ENCODE measurements at places on chromosomes 2 and 18.

- no peak for DNase-seq
Measured at GRCh38 chr18:77038182-77038858, 94.3 kb downstream of the MBP start.

DNA sequence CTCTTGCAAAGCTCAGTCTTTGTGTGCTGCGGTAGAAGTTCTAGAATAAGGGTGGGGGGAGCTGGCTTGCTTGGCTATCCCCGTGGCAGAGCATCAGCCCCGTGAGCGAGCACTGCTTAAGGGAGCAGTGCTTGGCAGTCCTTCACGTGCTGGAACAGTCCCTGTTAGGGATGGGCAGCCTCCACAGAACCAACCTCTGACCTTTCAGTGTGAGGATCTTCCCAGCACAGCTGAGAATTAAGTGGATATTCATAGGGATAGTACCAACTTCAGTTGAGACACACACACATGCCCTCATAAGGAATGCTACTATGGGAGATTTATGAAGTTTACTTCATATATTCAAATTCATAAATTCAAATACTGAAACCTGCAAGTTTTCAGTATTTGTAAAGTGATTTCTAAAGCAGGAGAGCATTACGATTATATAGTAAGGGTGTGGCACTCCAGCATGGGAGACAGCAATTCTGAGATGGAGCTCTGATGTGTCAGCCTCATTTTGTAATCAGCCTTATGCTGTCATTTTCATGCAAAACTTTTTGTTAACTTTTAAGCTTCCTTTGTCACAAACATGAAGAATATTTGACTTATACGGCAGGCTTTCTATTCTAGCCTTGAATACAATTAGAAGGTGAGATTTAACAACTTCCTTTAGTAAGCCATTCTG, 39.5 kb downstream of the ATP9B start:
- DNase-seq, result no peak

- no peak for DNase-seq
Measured at GRCh38 chr18:25234322-25234639, 117.7 kb downstream of the ZNF521 start.

- DNase-seq, result no peak
Measured at GRCh38 chr2:239396881-239397681, 3.7 kb downstream of the HDAC4 start.

DNA sequence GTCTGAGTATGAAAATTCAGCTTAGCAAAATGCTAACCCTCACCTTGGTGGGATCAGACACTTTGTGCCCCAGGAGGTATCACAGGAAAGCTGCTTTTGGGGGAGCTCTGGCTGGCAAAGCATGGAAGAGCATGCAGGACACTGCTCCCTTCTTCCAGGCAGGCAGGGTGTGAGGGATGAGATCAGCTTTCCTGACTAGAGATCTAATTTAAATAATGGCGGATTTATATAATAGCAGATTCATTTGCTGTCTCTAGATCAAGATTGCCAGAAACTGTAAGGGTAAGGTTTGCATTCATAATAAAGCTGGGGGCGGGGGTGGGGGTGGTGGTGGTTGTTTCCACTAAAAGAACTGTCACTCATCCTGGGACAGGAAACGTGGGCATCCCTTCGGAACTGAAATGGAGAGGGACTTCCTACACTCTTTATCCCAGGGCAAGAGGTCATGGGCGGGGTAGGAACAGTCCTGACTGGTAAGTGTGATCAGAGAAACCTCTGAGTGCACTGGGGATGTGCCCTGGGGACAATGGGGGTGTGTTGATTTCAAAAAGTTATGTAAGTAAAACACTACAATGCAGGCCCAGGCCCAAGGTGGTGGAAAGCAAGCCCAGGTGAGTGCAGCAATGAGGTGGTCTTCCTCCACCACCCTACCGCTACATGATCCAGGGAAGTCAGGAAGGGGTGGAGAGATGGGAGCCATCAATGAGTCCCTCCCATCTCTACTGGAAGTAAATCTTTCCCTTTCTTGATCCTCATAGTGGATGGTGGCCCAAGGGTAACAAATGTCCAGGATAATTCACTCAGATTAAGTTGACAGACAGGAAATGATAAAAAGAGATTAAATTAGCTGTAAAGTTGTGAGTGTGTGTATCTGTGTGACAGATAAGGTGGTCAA, 171.4 kb upstream of the SERPINE2 start:
- DNase-seq, result no peak

DNA sequence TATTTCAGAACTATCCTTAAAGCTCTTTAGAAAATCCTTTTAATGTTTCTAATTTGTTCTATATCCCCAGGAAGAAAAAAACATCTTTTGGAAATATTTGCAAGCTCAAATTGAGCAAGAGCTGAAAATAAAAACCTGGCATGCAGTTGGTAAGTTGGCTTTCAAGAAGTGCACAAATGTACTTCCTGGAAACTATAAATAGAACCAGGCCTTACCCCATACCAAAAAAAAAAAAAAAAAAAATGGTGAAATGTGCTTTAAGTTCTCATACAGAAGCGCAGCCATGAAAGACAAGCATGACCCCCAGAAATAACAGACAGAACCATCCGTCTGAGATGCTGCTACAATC, 178.5 kb downstream of the HDAC4 start:
- DNase-seq, result no peak

DNA sequence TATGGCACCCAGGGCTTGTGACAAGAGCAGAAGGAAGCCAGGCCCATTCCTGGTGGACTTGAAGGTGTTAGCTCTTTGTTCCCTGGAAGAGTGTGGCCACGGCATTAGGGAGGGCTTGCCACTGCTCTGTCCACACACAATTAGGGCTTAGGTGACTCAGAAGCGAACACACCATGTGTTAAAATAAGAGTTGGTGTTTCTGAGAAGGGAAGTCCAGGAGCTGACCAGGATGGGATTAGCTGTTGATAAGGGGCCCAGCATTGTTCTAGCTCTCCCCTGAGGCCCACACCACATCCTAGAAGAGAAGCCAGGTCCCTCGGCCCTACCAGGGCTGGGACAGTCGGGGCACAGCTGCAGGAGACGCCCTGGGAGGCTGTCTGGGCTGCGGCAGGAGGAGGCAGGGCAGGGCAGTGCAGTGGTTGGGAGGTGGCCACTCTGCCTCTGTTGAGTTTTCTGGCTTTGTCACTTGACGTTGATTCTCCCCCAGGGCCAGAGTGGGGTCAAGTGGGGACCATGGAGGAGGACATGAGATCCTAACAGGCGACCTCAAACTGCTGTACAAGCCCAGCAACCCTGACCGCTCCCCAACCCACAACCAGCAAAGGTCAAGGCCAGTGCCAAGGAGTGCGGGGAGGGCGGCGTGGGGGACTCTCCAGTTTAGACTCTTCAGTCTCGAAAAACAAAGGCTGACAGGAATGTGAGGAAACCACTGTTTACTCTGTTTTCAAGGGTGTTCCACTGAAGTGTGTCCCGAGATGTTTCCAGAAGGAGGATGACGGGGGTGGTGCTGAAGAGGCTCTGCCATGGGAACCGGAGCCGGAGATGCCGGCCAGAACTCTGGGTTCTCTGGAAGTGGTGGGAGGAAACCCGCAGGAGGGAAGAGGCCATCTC, 16.8 kb downstream of the GNLY start:
- no peak for DNase-seq

DNA sequence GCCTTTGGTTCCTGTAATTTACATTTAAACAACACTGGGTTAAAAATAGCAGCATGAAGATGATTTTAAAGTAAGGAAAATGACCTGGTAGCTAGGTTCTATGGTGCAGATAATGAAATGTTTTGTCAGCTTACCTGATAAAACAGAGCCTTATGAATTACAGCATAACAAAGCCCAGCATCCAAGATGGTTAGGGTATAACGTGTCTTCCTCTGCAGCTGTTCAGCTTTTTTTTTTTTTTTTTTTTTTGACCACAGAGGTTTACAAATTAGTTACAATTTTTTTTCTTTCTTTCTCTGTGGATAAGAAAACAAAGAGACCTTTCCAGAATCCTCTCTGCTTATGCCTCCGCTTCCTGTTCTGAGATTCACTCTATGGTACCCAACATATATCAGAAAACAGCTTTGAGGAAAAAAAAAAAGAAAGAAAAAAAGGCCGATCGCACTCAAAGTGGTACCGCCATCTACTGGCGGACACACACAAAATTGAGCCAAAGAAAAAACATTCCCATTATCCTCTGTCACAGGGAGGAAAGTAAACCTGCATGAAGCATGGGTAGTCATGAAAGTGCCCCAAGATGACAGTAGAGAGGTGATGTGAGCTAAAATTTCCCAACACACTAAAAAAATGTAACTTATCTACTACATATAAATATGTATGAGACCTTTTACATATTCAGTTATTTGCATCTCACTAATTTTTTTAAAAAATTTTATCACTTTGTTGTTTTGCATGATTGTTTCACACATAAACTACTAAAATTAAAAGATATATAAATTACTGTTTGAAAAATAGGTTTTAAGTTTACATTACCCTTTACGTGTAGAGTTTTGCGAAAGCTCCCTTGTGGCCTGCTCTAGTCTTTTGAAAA, at the start of gene SCN3A:
Gene SCN3A, minus strand, starts transcription at position 362 of the 871 bp plus-strand sequence. CDS start 27,656 bp downstream, outside the sequence.
- peak; percentile 24 for DNase-seq

DNA sequence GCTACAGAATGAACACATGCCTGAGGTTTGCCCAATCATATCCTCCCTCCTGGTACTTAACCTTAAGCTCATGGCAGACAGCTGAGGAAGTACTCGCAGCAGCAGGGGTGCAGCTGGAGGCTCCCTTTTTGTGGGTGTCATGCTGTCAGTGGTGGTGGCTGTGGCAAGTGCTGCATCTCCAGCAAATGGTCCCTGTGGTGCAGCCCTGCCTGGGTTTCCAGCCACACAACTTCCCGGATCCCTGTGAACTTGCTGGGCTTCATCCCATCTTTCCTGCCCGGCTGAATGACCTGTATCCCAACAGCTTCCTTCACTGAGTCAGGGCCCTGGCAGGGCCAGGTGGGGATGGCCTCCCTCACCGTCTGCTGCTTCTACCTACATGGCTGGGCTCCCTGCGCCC, 5.0 kb downstream of the TMEM185B start:
- DNase-seq, result no peak

DNA sequence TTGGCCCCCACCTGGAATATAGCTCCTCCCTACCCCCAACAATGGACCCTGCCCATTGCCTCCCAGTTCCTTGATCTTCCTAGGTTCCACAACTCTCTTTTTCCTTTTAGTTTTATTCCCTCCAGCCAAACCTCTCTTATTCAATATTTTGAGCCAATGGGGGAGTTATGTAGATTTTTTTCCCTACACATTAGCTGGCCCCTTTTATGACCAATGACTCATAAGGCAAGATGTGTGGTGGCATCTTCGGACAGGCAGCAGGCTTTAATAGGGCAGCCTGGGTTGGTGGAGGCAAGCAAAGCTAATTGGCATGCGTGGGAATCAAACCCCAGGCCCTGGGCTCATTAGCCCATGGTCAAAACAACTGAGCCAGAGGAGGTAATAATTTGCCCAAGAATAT, 9.2 kb downstream of the GRP start:
- DNase-seq, result no peak

GRCh38 chr2:102139851-102140250, 2.7 kb upstream of the IL1R1 start:
- no peak for DNase-seq

DNA sequence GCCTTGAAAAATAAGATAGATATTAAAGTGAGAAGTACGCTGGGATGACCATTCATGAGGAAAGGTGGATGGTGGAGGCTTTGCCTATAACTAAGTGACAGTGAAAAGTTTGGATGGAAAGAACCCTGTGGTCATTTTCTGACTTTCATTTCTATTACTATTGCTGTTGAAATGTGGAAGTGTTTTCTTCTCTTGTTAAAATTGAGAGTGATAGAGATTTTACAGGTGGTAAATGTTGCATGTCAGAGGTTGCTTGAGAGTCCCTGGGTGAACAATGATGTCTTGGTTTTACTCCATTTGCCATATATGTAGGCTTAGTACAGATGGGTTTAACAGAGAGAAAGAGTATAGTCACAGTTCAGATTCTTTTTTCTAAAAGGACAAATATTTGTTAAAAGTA, 18.4 kb downstream of the NCOA1 start:
- DNase-seq, result no peak

- DNase-seq, result no peak
Measured at GRCh38 chr18:63317982-63318888, 1.3 kb downstream of the BCL2 start.

GRCh38 chr18:2901423-2901985, 54.7 kb downstream of the EMILIN2 start:
- DNase-seq, result no peak

GRCh38 chr18:50460062-50460461, 85.2 kb downstream of the SKA1 start:
- no peak for DNase-seq

DNA sequence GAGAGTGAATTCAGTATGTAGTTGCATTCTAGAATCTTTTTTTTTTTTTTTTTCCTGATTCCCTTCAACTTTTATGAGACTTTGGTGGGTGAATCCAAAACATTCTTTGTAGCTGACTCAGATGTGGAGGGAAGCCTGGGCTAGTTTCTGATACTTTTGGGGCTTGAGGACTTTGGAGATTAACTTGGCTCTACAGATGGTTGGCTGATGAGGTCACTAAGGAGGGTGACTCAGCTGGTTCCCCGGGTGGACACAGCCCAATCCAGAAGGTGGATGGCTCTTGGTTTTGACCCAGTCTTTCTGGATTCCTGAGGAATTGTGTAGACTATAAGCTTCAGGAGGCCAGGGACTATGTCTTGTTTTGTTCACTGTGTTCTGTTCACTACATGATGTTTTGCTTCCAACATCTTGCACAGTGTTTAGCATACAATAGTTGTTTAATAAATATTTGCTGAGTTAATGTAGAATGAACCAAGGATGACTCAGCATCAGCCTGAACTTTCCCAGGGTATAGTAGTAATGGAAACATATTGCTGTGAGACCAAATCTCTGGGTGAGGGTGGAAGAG, 30.5 kb downstream of the LAMA3 start:
- peak; percentile 87 for DNase-seq

Data from HCT116 (cell line).